ENCODE measurements at places on chromosomes 6 and 20.

GRCh38 chr6:129651291-129651691 is 58.7 kb downstream of the ARHGAP18 start:
- DNase-seq: no peak

DNA sequence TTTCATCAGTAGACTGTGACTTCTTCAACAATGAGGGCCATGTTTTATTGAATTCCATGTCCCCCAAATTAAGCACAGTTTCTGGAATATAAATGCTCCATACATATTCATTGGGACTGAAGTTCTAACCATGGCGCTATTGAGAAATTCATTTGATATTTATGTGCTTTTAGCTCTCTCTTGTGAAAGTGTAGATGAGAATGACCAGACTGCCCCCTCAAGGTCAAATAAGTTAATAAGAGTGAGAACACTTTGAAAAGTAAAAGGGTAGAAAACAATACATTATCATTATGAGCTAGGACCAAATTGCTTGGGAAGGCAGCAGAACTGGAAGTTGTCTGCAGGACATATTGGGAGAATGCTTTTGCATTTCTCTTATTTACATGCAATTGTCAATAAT is 597.9 kb downstream of the EPM2A start:
- no peak for DNase-seq

GRCh38 chr20:8983478-8984345 is 85.2 kb upstream of the PLCB4 start:
- DNase-seq: no peak

GRCh38 chr20:48620507-48621375 is 207.1 kb downstream of the PREX1 start:
- peak; percentile 68 for DNase-seq

DNA sequence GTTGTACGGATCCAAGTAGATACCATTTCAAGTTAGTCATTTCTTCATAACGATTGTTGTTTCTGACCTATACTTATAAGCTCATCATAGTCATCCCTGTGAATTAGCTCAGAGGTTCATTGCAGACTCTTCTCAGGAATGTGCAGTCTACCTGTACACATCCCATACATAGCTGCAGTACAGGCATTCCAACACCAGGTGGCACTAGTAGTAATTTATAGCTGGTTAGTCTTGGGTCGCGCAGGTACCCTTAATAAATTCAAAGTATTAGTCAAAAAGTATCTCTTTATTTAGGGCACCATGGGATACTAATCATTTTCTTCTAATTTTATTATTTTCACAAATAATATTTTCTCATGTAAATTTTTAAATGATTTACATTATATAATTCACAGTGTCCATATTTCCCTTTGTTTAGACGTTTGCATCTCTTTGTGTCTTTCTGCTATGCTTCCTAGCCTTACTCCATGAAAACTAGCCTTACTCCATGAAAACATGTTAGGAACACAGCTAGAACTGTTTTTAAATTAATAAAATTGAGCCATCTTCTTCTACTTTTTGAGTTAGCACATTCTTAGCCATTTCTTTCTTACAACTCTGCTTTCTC is 128.6 kb upstream of the FAM83B start:
- peak; percentile 32 for DNase-seq

GRCh38 chr6:166848979-166849748 is 107.2 kb downstream of the RNASET2 start:
- no peak for DNase-seq

DNA sequence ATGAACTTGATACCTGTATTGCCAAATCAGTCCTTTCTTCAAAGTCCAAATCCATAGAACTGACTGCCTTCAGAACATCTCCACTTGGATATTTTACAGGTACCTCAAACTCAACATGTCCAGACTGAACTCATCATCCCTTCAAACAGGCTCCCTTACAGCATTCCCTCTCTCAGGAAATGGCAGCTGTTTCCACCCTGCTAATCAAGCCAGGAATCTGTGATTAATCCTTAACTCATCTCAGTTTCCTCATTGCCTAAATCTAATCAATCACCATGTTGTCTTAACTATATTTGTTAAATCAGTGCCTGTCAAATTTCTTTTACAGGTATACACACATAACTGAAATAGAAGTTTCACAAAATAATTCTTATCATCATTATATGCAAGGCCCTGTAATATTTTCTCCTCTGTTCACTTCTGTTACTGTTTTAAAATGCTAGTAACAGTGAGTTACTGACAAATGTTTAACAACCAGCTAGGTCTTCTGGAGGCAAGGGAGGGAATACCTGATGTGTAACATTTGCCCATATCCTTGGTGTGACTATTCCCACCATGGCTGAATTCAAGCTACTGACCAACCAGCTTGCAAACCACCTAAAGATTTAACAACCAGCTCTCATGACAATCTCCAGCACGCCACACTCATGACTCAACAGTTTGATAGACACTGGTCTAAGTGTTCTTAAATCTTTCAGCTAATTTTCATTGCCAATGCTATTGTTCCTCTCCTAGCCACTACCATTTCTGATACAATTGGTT is 124.9 kb downstream of the ADAT2 start:
- no peak for DNase-seq

DNA sequence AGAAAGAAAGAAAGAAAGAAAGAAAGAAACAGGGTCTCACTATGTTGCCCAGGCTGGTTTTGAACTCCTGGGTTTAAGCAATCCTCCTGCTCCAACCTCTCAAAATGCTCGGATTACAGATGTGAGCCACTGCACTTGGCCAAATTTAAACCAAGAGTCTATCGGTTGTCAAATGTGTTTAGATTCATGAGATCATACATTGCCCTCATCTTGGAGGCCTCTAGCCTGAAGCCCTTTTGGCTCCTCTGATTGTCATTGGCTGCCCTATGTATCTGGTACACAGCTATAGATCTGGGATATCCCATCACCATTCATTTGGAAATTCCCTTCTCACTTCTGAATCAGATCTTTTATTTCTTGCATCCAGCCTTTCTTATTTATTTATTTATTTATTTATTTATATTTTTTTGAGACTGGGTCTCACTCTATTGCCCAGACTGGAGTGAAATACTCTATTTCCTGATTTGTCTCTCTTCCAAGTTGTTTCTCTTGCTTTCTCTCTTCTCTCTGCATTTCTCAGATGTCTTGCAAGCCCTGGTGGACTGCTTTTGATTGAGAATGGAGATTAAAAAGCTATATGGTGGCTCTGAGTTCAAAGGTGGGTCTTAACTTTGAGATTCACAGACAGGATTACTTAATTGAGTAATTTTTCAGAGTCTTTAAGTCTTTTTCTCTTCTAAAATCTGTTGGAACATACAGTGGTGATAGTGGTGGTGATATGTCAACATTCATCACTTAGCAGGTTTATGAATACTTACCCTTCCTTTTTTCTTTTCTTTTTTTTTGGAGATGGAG is 121.9 kb downstream of the GJA1 start:
- DNase-seq: no peak

- no peak for DNase-seq
Measured at GRCh38 chr6:154852687-154853086, 119.5 kb downstream of the SCAF8 start.
